ENCODE measurements at places on chromosomes 12 and 14. TPM values are rescaled to one million over a fixed set of nuclear protein-coding genes. Genes with fewer than 3 reads are reported as not detected.

DNA sequence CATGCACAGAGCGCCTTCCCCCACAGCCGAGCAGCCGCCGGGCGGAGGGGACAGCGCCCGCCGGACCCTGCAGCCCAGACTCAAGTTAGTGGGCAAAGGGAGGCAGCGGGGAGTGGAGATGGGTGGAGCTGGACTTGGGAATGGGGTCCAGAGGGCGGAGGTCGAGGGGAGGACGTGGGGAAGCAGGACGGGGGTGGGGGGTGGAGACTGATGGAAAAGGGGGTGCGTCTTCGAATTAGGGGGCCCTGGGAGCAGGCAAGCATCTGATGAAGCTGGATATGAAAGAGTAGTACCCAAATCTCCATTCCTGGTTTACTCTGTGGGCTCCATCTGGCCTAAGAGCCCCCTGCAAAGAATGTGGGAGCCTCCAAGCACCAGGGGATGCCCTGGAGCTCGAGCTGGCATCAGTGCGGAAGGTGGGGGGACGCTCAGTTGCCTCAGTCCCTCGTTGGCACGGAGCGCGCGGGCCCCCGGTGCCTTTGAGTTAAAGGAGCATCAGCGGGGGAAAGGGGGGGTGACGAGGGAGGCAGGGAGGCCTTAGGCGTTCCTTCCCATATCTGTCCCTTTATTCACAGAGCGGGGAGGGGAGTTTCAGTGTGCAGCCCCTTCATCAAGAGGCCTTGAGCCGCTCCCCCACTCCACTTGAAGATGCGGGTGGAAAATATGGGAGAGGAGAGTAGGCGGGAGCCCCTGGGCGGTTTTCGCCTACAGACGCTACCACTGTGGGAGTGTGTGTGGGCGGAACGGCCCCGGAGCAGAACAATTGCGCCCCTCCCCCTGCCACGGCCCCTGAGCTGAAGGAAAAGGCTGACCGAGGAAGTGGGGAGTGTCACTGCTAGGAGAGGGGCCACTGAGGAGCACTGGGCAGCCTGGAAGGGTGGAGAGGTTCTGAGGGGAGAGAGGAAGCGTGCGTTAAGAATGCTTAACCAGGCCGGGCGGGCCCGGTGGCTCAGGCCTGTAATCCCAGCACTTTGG is 644 bp downstream of the NAB2 start:
- DNase-seq, result peak; percentile 51

DNA sequence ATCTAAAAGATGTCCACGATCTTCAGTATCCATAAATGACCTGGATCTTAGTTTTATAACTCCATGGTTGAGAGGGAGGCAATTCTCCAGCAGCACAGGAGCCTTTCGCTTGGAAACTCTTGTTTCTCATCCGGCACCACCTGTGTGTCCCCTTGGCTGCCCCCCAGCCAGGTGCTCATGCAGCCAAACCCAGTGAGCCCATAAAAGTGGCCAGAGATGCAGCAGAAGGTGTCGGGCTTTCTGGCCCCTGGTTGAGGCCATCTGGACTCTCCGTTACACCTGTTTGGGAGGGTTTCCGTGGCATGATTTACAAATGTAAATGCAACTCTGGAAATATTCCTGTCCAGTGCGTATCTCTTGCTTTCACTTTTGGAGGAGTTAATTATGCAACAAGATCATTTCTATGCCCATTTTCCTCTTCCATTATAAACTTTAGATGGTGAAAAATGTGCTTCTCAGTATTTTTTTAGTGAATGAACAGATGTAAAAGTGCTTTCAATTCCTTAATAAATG is 291.1 kb downstream of the DIO2 start:
- DNase-seq, result no peak

DNA sequence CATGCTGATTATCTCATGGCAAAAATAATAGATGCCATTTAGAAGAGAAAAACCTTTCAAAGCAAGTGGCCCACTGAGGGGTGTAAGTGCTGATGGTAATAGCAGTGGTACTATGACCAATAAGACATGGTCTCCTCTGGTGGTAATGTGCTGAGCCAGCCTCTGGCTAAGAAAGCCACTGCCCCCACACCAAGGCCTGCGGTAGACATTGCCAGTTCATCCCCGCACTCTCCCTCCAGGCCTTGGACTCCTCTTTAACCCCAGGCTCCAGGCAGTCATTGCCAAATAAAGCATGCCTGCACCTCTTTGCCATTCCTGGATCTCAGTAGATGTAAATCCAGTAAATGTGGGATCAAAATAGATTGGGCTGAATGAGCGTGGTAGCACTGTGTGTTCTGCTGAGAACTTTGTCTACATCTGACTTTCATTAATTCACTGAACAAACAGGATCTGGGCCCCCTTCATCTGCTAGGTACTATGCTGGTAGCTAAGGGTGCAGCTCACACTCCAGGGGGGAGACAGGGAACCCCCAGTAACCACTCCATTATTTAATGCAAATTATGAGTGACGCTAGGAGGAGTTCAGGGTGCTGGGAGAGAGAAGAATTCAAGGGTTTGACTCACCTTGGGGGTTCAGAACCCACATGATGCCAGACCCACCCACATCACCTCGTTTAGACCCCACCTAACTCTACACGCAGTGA is 89.3 kb downstream of the BCL11B start:
- DNase-seq, result no peak

DNA sequence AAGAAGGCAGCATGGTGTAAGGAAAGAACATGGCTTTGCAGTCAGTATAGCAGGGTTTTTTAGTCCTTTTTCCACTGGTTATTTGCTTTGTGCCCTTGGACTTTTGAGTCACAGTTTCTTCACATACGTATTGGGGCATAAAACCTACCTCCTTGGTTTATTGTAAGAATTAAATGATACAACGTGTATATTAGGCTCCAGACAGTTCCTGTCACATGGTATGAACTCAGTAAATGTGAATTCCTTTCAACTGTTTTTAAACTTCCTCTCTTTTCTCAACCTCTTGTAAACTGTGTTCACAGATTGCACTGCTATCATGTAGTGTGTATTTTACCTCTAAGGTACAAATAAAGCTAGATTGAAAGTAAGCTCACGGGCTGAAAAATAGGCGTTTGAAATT is 29.5 kb downstream of the MSRB3 start:
- DNase-seq, result peak; percentile 37

DNA sequence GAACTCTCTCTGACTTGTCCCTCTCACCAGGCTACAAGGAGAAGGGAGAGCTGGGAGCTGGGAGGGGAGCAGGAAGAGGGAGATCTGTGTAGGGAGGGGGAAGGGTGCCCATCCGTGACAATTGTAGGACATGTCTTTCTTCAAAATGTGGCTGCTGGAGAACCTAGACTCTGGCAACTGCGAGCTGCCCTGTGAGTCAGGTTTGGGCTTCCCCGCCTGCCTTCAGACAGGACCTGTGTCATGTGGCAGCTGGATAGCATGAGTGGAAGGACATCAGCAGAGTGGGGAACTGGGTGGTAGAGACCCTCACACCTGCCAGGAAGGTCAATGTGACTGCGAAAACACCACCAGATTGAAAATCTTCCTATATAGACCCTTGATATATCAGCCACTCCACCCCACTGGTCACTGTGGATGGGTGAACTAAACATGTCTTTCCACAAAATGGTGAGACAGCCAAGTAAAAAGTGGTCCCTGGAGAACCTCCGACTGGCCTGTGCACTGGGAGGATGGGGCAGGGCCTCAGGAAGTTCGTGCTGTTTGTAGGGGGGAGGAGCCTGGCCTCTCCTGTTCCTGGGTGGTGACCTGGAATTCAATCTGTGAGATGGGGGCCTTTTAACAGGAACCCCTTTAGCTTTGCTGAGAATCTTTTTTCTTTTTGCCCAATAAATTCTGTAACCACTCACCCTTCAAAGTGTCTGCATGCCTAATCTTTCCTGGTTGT is 62.2 kb upstream of the CAPRIN2 start:
- DNase-seq, result no peak

DNA sequence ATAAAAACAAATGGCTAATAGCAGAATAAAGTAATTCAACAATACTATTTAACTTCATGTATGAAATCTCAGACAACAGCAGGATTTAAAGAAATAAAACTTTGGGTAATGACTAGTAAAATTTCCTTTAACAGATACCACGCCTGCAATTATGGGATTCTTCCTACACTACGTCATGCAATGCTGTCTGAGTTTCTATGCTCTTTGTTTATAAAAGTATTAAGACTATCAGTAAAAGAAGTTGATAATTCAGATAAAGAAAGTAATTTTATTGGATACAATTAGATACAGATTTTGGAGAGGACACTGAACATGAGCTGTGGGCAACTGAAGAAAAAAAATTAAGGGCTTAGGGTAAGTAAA is 308.4 kb upstream of the LRFN5 start:
- DNase-seq, result no peak

GRCh38 chr12:117045160-117046010 is 53.8 kb downstream of the TESC start:
- DNase-seq, result no peak

GRCh38 chr12:118189741-118190191 is 53.8 kb downstream of the PEBP1 start:
- DNase-seq, result peak; percentile 82

- DNase-seq, result peak; percentile 78
Observed at GRCh38 chr12:13165617-13166041, 30.9 kb upstream of the EMP1 start.

PLEKHH1 gene
- total RNA-seq, result under 0.01 TPM

SERPINA1 gene
- 0.56 TPM for total RNA-seq

DTX1 gene
- not detected for total RNA-seq

Measured in IMR-90 (cell line).